ENCODE measurements at places on chromosomes 5 and 9.

GRCh38 chr5:98569288-98569687 is 204.2 kb upstream of the RGMB start:
- no peak for DNase-seq

DNA sequence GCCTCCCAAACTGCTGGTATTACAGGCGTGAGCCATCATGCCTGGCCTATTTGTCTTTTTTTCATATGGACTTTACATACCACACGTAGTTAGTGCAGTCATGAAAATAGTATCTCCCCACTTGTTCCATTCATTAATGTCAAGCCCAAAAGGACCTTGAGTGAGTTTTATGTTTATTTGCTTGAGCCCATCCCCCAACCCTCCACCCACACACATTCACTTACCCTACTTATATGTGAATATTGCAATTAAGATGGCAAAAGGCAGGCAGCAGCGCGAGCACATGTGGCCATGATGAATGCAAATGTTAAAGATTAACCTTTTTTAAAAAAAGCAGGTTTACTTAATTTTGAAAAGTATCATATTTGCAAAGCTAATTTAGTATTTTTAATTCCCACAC is 24.9 kb upstream of the PIK3R1 start:
- no peak for DNase-seq

- peak; percentile 99 for DNase-seq
Observed at GRCh38 chr9:90095682-90096081, 490.9 kb downstream of the GADD45G start.

GRCh38 chr9:74800226-74800625 is 87.5 kb downstream of the TRPM6 start:
- no peak for DNase-seq

DNA sequence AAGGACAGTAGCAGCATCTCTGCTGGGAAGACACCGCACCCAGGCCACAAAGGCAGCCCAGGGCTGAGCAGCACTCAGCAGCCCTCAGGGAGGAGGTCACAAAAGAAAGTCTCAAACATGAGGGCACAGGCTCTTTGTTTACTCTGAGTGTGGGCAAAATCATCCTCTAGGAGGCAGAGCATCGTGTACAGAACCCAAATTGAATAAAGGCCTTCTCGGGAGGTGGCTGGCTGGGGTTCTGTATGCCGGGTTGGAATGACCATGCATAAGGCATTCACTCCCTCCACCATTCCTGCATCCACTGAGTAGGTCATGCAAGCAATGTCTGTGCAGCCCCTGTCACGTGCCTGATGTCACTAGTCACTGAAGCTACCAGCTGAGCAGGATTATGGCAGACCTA is 412.8 kb downstream of the SPOCK1 start:
- peak; percentile 6 for DNase-seq

GRCh38 chr5:23591250-23591649 is 83.8 kb downstream of the PRDM9 start:
- no peak for DNase-seq

GRCh38 chr9:129328355-129329042 is 150.4 kb upstream of the IER5L start:
- no peak for DNase-seq

GRCh38 chr5:172901788-172902496 is 57.3 kb upstream of the RPL26L1 start:
- no peak for DNase-seq

DNA sequence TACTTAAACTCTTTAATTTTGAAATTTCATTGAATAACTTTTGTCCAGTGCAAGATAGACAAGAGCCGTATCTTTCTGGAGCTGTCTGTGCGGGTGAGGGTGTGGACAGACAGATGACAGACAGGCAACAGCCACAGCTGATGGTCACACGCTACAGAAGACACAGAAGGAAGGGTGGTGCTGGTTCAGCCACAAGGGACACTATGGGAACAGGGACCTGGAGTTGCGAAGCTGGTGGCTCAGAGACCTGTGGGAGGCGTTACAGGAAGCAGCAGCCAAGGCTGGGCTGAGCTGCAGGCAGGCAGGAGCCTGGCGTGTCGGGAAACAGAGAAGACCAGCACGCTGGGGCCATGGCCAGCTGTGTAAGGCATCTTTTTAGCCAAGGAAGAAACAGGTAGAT is 104.4 kb downstream of the WNK2 start:
- no peak for DNase-seq

GRCh38 chr5:74153255-74153790 is 487.2 kb downstream of the ENC1 start:
- DNase-seq: no peak

DNA sequence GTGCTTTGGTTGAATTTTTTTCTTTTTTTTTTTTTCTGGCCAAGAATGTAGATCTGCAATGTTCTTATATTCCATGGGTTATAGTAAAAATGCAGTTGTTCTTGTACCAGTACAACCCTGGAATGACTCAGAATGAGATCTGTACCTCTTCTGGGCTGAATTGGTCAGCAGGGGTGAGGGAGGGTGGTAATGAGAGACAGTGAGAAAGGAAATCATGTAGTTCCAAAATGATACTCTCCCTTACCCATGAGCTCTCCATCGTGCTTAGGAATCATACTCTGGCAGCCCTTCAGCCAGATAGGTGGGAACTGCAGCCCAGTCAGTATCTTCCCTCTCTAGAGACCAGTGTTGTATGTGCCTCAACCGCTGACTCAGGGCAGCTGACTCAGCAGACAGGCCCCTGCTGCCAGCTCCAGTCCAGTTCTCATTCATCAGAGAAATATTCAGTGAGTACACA is 2.1 kb upstream of the GLIS3 start:
- no peak for DNase-seq
